ENCODE measurements at places on chromosomes 16 and 17.

DNA sequence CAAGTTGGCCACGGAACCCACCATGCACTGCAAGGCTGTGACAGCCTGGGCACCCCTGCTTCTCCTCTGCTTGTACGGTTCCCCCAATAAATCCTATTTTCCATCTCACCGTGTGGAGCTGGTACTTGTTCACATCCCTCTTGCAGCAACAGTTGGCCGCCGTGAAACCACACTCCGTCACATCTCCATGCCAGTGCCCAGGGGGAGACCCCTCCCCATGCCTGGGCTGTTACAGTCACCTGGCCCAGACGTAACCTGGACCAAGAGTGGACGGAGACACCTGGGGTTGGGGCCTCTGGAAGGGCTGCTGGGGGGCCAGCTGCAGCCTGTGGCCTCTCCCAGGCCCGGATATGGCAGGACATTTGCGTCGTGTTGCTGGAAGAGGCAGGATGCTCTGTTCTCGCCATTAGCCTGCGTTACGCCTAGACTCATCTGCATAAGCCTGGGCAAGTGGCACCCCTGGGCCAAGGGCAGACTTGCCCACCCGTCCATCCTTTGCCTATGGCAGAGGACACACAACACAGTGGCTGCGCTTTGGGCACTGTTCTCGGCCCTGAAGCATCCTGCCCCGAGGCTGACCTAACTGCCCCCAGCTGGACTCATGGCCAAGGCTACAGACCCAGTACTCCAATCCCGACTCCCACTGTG, 14.2 kb upstream of the KREMEN2 start:
- no peak for DNase-seq

- DNase-seq: no peak
Measured at GRCh38 chr17:30161601-30162000, 45.0 kb downstream of the NSRP1 start.

- no peak for DNase-seq
Measured at GRCh38 chr16:48818257-48818656, 208.3 kb upstream of the N4BP1 start.

- no peak for DNase-seq
Measured at GRCh38 chr16:61763013-61763412, 273.2 kb downstream of the CDH8 start.

DNA sequence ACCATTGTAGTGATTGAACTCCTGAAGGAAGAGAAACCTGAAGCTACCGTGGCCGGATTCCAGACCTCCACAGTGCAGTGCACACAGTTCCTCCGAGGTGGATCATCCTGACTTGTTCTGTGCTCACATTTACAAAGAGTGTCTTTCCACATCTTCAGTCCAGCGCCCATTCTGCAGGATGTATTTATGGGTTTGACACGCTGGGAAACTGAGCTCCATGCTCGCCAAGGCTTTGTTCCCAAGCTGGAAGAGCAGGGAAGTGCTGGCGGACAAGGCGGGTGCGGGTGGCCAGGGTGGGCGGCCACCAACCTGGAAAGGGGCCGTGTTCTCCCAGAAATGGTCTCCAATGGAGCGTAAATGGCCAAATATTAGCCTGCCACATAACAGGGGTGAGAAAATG, 227.9 kb downstream of the IRF8 start:
- DNase-seq: no peak

- no peak for DNase-seq
Measured at GRCh38 chr17:4511199-4511932, 12.7 kb downstream of the SPNS2 start.

GRCh38 chr17:82029391-82029790, 2.1 kb upstream of the RAC3 start:
- no peak for DNase-seq

DNA sequence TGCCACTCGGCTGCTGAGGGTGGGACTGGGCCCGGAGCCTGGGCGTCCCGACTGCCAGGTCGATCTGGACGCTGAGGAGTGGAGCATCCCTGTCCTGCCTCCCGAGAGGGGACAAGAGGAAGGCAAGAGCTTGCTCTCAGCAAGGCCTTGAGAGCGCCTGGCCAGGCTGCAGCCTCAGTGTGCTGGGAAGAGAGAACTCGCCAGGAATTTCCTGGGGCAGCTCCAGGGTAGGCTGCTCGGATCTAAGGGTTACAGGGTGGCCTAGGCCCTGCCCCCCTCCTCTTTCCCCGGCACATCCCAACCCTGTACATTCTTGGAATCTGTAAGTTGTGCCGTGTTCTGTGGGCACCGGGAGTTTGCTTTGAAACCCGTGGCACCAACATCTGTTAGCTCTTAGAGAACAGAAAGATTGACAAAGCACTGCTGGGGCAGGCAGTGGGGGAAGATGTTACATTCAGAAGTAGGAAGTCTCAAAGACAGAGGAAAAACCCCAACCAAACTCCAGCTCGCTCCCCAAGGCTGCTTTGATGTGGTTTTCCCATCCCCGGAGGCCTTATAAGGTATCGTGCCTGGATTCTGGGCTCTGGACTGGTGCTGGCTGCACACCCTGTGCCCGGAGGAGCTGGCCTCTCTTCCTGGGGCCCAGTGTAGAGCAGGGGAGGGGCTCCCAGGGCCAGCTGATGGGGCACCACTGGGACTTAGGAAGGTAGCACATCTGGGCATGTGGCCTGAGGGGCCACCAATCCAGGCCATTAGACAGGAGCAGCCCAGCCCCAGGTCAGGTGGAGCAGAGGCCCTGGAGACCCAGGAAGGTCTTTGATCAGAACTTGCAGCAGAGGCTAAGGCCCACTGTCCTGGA, 55.2 kb downstream of the NKD1 start:
- no peak for DNase-seq

GRCh38 chr16:50298075-50298460, 31.7 kb downstream of the ADCY7 start:
- DNase-seq: no peak

- no peak for DNase-seq
Measured at GRCh38 chr17:49194297-49194607, 16.1 kb downstream of the GNGT2 start.
